ENCODE measurements at places on chromosomes 12 and 14. TPM values are rescaled to one million over a fixed set of nuclear protein-coding genes. Genes with fewer than 3 reads are reported as not detected.

SLC35F4 gene
- total RNA-seq, result not detected

- DNase-seq, result peak; percentile 50
- H3K36me3 ChIP-seq, result no peaks in the 10 kb centered on the region
- no peak overlapping the region for H3K27ac ChIP-seq
- H3K4me1 ChIP-seq, result peaks cover 19% of the 10 kb centered on the region
- no peak overlapping the region for H3K4me3 ChIP-seq
Observed at GRCh38 chr12:98402091-98402490, 113.3 kb upstream of the TMPO start.

DNA sequence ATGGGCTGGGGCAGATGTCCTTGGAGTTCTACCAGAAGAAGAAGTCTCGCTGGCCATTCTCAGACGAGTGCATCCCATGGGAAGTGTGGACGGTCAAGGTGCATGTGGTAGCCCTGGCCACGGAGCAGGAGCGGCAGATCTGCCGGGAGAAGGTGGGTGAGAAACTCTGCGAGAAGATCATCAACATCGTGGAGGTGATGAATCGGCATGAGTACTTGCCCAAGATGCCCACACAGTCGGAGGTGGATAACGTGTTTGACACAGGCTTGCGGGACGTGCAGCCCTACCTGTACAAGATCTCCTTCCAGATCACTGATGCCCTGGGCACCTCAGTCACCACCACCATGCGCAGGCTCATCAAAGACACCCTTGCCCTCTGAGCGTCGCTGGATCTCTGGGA is 2.7 kb upstream of the SMIM41 start:
- H3K36me3 ChIP-seq, result peaks cover 54% of the 10 kb centered on the region
- no peaks in the 10 kb centered on the region for H3K27me3 ChIP-seq
- no peak for DNase-seq
- no peak overlapping the region for H3K4me3 ChIP-seq

PMCH gene
- total RNA-seq, result not detected

ADAM21 gene
- total RNA-seq, result 0.37 TPM

GRCh38 chr12:57016348-57016747 is at the start of gene TAC3:
TAC3 (minus strand) TSS chr12:57016529; CDS start chr12:57015797, 732 bp downstream.
- H3K27me3 ChIP-seq, result peaks cover 40% of the 10 kb centered on the region
- DNase-seq, result no peak
- H3K4me1 ChIP-seq, result no peaks in the 10 kb centered on the region
- H3K4me3 ChIP-seq, result no peak within 1 kb of the TSS

- peaks cover 16% of the 10 kb centered on the region for H3K36me3 ChIP-seq
- H3K4me3 ChIP-seq, result peak overlapping the region; percentile 96
- peaks cover 33% of the 10 kb centered on the region for H3K4me1 ChIP-seq
- DNase-seq, result no peak
- no peaks in the 10 kb centered on the region for H3K27me3 ChIP-seq
Observed at GRCh38 chr12:50925342-50925651, 27.0 kb upstream of the HIGD1C start.

DNA sequence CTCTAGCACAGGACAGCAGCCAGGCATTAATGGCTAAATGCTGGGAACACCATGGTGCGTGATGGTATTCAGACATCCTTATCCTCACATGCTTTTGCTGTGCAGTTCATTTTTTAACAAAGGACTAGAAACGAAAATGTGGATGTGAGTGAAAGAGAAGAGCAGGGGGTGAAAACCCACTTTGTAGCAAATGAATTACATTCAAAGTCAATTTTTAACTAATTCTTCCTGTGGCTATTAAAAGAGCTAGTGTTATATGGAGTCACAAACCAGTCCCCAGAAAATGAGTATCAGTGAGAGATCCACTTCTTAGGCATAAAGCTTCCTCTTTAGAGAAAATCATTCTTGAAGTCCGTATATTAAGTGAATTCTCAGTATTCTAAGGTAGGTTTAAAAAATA is 592.0 kb upstream of the LMO3 start:
- H3K4me3 ChIP-seq, result no peak overlapping the region
- peaks cover 27% of the 10 kb centered on the region for H3K27me3 ChIP-seq
- H3K27ac ChIP-seq, result no peak overlapping the region
- H3K4me1 ChIP-seq, result no peaks in the 10 kb centered on the region
- no peak for DNase-seq
- H3K36me3 ChIP-seq, result no peaks in the 10 kb centered on the region

DNA sequence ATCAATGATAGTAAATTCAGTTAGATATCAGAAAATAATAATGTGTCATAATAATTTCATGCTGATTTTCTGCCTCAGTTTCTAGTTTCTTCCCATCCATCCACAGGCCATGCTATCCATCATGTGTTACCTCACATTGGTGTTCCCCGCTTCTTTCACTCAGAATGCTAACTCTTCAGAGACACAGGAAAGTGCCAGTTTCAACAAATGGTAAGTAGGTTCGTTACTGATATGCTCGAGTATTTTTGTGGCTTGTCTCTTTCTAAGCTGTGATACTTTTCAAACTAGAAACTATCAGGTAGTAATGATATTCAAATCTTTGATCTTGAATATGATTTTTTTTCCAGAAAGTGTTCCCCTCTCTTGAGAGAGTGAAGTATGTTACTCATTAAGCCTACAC is 1.5 kb downstream of the KLRB1 start:
- no peak overlapping the region for H3K4me3 ChIP-seq
- H3K4me1 ChIP-seq, result no peaks in the 10 kb centered on the region

DNA sequence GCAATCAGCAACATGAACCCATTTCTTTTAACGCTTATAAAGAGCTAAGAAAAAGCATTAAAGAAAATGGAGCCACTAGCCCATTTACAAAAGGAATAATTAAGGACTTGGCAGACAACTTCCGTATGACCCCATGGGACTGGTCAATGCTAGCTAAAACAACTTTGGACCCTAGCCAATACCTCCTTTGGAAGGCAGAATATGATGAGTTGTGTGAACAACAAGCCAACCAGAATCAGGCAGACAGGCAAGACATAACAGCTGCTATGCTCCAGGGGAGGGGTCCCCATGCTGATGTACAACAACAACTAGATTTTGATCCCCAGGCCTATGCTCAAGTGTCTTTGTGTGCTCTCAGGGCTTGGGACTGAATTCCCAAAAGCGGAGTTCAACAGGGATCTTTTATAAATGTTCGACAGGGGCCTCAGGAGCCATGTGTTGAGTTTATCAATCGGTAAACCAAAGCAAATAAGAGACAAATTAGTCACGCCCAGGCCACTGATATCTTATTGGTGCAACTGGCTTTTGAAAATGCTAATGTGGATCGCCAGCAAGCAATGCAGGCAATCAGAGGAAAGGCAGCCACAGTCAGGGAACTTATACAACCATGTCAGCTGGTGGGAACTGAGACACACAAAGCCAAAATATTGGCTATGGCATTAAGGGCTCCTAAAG is 254.4 kb upstream of the DIO2 start:
- no peaks in the 10 kb centered on the region for H3K36me3 ChIP-seq
- H3K27ac ChIP-seq, result no peak overlapping the region
- H3K27me3 ChIP-seq, result no peaks in the 10 kb centered on the region
- H3K4me3 ChIP-seq, result no peak overlapping the region
- no peaks in the 10 kb centered on the region for H3K4me1 ChIP-seq

- H3K4me3 ChIP-seq, result no peak overlapping the region
- no peak overlapping the region for H3K27ac ChIP-seq
- H3K4me1 ChIP-seq, result peaks cover 17% of the 10 kb centered on the region
- H3K36me3 ChIP-seq, result no peaks in the 10 kb centered on the region
- H3K27me3 ChIP-seq, result no peaks in the 10 kb centered on the region
- peak; percentile 45 for DNase-seq
Observed at GRCh38 chr12:51449580-51450246, 25.1 kb downstream of the SLC4A8 start.

GRCh38 chr12:48882315-48882687 is 16.6 kb upstream of the RND1 start:
- H3K36me3 ChIP-seq, result peaks cover 6% of the 10 kb centered on the region
- no peak overlapping the region for H3K4me3 ChIP-seq
- H3K4me1 ChIP-seq, result peaks cover 8% of the 10 kb centered on the region
- H3K27ac ChIP-seq, result no peak overlapping the region

- H3K4me3 ChIP-seq, result no peak overlapping the region
- H3K36me3 ChIP-seq, result peaks cover 7% of the 10 kb centered on the region
- peaks cover 21% of the 10 kb centered on the region for H3K4me1 ChIP-seq
Observed at GRCh38 chr14:100049220-100049619, 16.0 kb upstream of the EVL start.

DNA sequence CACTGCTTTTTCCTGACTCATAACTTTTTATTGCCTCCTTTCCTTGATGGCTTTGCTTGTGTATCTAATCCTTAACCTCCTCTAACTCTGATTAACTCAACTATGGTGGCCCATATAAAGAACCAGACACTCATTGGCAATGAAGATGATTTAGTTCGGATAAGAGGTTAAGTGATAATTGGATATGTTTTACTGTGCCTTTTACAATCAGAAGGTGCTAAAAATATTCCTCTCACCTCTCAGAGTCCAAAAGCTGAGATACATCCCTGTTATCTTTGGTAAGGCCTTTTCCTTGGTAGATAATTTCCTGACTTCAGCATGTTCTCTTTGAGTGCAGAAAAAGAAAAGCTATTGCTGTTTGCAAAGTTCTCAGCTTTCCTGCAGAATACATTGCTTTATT is 367.7 kb downstream of the SLC16A7 start:
- no peaks in the 10 kb centered on the region for H3K36me3 ChIP-seq
- H3K4me1 ChIP-seq, result no peaks in the 10 kb centered on the region
- DNase-seq, result no peak
- no peak overlapping the region for H3K27ac ChIP-seq

DNA sequence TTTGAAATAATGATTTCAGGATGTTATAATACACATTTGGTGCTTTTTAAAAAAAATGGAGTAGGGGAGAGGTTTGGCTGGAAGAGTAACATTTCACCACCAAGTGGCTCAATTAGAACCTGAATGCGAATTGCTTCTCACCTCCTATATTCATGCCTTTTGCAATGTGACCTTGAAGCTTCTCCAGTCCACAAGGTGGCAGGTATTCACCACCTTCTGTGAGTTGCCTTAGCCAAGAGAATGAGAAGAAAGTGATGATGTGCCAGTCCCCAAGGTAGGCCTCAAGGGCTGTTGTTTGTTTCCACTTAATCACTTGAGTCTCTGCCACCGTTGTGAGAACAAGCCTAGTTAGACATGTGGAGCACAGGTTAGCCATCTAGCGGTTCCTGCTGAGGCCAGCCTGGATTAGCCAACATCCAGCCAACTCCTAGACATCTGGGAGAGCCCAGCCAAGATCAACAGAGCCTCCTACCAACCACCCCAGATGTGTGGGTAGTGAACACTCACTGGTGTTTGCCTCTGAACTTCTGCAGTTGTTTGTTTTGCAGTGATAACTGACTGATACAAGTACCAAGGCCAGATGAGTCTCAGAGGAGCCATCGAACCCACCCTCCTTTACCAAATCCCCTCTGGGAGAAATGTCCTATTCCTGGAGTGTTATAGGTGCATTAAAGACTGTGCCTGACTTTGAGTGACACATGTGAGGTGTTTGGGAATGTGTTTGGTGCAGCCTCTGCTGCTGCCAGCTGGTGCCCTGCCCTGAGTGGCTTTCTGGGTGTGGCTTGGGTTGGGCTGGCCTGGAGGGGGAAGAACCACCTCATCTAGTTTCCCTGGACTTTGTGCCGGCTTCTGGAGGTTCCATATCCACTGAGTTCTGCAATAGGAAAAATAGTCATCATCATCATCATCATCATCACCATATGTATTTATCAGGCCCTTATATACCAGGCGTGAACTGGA is 132.5 kb upstream of the RFLNA start:
- no peaks in the 10 kb centered on the region for H3K36me3 ChIP-seq
- H3K4me1 ChIP-seq, result no peaks in the 10 kb centered on the region
- H3K27me3 ChIP-seq, result peaks cover 35% of the 10 kb centered on the region
- no peak overlapping the region for H3K27ac ChIP-seq
- H3K4me3 ChIP-seq, result no peak overlapping the region
- peak; percentile 20 for DNase-seq

DNA sequence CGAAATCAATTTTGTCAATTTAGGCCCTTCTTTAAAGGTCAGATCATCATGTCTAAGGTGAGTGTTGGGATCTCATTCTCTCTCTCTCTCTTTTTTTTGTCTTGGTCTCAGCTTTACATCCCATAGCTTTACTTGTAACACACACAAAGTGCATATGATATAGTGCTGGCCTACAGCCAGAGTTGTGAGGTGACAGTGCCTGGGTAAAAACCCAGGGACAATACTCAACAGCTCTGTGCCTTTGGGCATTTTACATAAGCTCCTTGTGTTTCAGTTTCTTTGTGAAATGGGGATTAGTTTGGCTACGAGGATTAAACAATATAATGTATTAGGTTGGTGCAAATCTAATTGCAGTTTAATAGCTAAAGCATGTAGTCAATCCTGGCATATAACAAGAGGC is 40.2 kb downstream of the GRIP1 start:
- DNase-seq, result no peak
- no peaks in the 10 kb centered on the region for H3K27me3 ChIP-seq
- H3K36me3 ChIP-seq, result no peaks in the 10 kb centered on the region
- peaks cover 11% of the 10 kb centered on the region for H3K4me1 ChIP-seq
- no peak overlapping the region for H3K27ac ChIP-seq
- H3K4me3 ChIP-seq, result no peak overlapping the region

GRCh38 chr14:51914310-51914709 is 53.9 kb downstream of the GNG2 start:
- no peaks in the 10 kb centered on the region for H3K36me3 ChIP-seq
- DNase-seq, result no peak
- no peak overlapping the region for H3K4me3 ChIP-seq
- H3K27me3 ChIP-seq, result no peaks in the 10 kb centered on the region
- no peaks in the 10 kb centered on the region for H3K4me1 ChIP-seq

- peak overlapping the region; percentile 86 for H3K4me3 ChIP-seq
- no peak for DNase-seq
- no peak overlapping the region for H3K27ac ChIP-seq
- peaks cover 38% of the 10 kb centered on the region for H3K4me1 ChIP-seq
- no peaks in the 10 kb centered on the region for H3K36me3 ChIP-seq
Observed at GRCh38 chr14:85530626-85531025, 682 bp downstream of the FLRT2 start.

DNA sequence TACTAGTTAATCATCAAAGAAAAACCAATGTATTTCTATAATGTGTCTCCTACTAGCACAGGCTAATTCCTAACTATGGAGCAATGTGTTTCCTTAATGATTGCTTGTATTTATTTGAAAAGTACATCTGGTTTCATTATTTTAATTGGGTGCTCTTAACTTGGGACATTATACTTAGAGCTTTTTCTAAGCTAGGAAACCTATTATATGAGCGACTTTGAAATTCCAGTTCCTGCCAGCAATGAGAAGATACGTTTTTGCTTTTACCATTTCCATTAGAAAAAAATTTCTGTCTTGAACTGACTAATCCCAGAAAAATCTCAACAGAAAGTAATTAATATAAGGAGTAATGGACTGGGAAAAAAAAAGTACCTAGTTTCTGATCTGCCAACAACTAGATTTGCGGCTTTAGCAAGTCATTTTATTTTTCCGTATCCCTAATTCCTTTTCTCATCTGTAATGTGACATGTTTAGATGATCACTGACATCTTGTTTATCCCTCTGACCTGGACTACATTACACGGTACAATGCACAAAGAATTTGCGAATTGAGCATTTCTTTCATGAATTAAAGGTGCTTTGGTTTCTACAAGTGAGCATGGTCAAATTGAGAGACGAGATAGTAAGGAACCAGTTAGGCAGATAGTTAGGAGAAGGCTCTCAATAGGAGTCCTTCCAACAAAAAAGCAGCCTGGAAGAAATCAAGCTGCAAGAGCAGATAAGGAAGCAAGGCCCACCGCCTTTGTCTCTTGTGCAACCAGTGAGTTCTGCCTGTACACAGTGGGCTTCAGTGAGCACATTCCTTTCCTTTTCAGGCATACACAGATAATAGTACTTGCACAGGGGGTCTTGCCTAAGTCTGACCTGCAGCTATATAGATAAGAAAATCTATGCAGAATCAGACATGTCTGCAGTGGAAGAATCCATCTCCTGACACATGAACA is 1765.0 kb upstream of the FLRT2 start:
- no peaks in the 10 kb centered on the region for H3K36me3 ChIP-seq
- no peak overlapping the region for H3K27ac ChIP-seq
- DNase-seq, result no peak
- no peaks in the 10 kb centered on the region for H3K27me3 ChIP-seq
